Activated CD4-positive, CD25-positive, alpha-beta regulatory T cell treated with anti-CD3 and anti-CD28 coated beads, Interleukin-2, amount 50 U/mL, for 72 hours (primary cell): ENCODE measurements at places on chromosomes 3 and 15.
A peak's percentile ranks its signal among the peaks of the same experiment; 100 is the strongest.

DNA sequence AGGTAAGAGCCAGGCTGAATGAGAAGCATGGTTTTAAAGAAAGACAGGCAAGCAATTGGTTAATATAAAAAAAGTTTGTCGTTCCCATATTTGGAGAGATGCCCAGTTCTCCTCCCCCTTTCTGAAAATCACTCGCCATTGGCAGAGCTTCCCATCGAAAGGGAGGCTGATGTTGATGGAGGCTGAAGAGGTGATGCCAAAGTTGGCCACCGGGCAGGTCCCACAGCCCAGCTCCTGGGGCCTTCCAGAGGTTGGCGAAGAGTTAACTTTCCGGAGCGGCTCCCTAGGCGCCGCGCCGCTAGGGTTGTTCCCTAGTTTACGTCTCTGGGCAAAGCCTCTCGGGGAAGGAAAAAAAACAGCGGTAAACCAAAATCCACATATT is 793 bp downstream of the PCOLCE2 start:
- DNase-seq = no peak

DNA sequence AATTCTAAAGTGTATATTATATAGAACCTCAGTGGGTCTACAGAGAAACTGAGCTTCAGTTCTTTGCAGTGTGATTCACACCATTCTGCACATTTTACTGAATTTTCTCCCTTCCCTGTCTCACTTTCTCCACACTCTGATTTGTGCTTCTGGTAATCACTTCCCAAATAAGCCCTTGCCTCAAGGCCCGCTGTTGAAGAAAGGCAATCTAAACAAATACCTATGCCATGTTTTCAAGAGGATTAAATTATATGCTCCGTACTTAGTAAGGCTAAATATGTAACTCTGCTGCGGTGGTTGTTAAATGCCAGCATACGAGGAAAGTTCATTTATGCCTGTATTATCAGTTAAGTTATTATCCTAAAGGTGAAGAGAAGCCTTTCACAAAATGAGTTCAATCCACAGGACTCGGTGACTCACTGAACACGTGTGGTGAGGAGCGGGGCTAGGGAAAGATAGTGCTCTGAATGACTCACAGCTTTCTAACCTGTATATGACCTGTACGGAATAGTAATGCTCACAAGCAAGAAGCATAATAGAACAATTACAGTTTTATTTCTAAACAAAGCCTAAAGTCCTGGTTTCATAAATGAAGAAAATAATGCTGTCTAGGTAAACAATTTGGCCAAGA is 25.1 kb downstream of the CNTN6 start:
- no peak for DNase-seq

DNA sequence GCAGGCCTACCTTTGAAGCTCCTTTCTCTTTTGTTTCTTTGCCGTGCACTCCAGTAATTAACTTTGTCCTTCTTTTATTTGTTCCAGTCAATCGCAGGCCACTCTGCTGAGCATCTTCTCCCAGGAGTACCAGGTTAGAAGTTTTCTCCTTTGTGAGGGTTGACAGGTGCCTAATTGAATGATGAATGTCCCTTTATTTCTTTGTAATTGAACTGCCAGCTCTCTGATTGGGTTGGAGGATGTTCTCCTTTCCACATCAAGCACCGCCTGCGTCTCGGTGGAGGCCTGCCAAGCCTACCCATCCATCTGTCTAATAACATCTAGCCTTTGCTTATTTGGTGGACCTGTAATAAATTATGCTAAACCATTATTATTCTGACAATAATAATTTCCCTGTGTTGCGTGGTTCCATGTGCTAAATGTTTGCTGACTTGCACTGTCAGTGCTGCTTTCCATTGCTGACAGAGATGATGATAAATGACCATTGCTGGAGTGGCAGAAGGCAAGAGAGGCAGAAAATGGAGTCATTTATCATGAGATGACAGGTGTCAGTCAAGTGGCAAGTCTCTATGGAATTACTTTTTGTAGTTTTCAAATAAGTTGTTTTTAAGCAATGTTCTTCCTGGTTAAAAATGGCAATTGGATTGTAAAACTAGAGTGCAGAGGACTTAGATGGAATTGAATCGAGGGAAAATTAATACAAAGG is 64.9 kb downstream of the CDIN1 start:
- DNase-seq = no peak

GRCh38 chr3:140910860-140911259 is 30.8 kb upstream of the SLC25A36 start:
- no peak for DNase-seq

DNA sequence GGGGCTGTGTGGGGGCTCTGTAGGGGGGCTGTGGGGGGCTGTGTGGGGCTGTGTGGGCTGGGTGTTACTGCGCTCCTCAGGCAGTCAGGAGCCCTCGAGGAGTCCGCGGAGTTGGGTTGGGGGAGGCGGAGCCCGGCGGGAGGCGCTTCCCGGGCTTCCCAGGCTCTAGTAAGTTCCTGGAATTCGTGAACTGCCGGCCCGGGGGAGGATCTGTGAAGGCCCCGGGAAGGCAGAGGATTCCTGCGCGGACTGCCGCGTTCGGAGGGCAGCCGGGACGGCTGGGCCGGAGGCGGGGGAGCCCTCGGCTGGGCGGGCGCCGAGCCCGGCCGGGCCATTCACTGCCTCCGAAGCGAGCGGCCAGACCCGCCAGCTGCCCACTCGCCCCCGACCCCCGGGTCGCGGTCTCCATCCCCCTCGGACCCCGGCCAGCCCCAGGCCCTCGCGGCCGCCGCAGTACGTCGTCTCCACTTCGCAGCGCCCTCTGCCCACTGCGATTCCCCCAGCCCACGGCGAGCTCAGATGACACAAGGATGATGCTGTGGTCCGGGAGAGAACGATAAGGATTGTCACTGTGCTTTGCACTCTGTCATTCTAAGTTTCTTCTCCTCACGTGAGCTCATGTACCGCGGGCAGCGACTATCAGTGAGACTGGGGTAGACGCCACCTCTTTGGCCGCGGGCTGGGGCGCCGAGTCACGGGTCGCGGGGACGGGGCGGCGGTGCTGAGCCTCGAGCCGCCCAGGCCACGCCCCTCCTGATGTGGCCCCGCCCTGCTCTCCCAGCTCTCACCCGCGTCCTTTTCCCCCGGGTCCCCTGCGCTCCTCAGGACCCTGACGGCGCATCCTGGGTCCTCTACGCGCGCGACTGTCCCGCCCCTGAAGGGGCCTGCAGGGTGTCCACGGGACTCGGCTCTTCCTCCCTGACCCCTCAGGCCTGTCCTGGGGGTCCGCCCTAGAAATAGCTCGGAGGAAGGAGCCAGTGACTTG is 65.3 kb downstream of the KLF13 start:
- DNase-seq = peak; percentile 84

DNA sequence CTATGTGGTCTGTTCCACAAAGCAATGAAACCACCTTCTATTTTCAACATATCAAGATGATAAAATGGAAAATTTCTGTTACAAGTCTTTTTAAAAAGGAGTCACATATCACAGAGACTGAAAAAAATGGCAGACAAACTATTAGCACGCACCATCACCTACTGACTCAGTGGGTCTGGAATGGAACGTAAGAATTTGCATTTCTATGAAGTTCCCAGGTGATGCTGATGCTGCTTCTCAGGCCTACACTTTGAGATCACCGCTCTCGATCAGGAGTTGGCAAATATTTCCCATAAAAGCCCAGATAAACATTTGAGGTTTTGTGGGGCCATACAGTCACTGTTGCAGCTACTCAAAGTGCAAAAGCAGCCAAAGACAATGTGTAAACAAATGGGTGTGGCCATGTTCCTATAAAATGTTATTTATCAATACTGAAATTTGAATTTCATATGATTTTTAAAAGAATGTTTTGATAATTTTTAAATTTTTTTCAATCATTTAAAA is 142.9 kb downstream of the ADAM10 start:
- no peak for DNase-seq

GRCh38 chr3:46705022-46705530 is 3.9 kb downstream of the TMIE start:
- peak; percentile 73 for DNase-seq

- no peak for DNase-seq
These were observed 2.1 kb upstream of the ARMC8 start for GRCh38 chr3:138184994-138185393.

- no peak for DNase-seq
These were observed 137.4 kb downstream of the STT3B start for GRCh38 chr3:31670136-31670535.

GRCh38 chr3:139619484-139619883 is 58.3 kb downstream of the NMNAT3 start:
- DNase-seq = no peak

GRCh38 chr3:149547954-149548668 is 73.6 kb downstream of the TM4SF4 start:
- DNase-seq = no peak

- DNase-seq = no peak
These were observed 442.8 kb upstream of the ARRDC4 start for GRCh38 chr15:97517737-97518136.

DNA sequence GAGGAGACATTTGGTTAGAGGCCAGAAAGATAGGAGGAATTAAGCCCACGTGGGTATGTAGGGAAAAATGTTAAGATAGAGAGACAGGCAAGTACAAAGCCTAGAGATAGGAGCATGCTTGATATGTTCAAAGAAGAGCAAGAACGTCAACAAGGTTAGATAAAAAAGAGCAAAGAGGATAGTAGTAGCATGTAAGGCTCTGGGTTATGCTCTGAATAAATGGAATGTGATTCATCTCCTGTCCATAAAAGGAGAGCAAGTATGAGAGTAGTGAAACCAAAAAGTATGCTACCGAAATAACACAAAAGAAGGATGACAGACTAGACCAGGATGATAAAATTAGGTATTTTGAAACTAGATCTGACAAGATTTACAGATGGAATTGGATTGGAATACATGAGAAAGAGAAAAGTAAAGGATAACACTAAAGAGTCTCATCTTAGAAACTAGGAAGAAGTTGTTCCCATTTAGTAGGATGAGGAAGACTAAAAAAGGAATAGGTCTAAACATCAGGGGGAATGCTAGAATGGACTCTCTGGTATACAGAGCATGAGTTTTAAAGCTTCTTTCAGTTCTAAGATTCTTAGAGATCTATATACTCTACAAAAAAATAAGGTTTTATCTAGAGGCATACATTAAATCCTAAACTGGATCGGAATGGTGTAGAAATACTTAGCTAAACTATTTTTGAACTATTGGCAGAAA is 59.1 kb downstream of the TRPM7 start:
- DNase-seq = no peak

DNA sequence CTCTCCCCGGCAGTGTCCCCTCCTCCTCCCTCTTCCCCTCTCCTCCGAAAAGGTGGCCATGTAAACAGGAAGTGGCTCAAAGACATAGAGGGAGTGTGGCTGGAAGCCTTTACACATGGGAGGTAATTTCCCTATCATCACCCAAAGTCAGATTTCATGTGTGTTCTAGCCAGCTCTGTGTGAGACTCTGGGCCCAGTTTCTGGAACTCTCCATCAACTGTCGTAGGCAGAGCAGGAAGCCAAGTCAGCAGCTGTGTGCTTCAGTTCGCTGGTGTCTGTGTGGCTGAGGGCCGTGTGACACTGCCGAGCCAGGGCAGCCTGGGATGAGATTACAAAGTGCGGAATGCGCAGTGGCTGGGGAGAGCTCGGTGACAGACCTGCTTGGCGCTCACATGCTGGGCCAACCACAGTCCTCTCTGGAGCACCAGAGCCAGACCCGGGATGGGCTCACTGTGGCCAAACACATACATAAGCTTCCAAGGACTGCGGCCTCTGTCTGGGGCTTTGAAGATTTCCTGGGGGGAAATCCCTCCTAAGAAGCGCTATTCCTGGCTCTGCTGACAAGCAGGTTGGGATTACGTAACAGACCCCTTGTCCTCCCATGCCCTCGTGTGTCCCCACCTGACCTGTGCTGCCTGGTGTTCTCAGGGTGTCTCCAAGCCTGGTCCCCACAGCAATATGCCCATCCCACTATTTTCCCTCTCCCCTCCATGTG is 50.7 kb downstream of the UMPS start:
- DNase-seq = no peak
